ENCODE measurements at places on chromosomes 2 and 18.

DNA sequence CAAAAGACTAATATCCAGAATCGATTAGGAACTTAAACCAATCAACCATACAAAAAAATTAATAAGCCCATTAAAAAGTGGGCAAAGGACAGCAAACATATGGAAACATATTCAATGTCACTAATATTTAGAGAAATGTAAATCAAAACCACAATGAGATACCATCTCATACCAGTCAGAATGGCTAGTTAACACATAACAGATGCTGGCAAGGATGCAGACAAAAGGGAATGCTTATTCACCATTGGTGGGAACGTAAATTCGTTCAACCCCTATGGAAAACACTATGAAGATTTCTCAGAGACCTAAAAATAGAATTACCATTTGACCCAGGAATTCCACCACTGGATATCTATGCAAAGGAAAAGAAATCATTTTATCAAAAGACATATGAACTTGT lies 468.2 kb upstream of the ST6GAL2 start:
- no peak for DNase-seq

DNA sequence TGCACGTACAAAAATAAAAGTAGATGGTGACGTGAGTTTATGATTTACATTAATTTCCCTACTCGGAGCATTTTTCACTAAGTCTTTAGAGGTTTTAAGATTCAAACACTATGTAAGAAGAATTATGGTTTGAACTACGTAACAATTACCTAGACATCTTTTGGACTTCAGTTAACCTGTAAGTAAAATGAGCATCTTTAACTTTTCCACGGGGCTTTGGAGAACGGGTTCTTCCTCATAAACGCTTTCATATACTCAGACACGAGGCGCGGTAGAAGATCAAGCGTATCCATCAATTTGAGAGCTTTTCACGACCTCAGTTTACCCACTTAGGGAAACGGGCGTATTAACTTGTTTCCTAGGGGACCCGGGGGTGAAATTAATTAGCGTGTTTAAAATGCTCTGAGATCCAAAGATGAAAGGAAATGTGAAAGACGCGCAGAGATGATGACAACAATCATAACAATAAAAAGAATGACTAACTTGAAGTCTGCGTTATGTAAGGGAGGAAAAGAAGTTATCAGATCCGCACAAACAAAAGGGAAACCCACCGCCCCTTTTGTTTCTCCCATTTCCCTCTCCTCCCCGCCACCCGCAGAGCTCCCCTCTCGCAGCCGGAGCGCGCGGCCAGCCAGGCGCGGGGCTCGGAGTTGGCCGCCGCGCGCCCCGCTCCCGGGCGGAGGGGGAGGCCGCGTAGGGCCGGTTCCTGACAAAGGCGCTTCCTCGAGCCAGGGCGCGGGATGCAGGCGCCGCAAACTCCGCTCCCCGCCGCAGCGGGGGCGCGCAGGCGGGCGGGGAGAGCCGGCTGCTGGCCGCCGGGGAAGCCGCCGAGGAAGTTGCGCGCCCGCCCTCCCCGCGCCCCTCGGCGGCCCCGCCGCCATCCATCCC lies 807 bp downstream of the PELI1 start:
- DNase-seq = peak; percentile 35

DNA sequence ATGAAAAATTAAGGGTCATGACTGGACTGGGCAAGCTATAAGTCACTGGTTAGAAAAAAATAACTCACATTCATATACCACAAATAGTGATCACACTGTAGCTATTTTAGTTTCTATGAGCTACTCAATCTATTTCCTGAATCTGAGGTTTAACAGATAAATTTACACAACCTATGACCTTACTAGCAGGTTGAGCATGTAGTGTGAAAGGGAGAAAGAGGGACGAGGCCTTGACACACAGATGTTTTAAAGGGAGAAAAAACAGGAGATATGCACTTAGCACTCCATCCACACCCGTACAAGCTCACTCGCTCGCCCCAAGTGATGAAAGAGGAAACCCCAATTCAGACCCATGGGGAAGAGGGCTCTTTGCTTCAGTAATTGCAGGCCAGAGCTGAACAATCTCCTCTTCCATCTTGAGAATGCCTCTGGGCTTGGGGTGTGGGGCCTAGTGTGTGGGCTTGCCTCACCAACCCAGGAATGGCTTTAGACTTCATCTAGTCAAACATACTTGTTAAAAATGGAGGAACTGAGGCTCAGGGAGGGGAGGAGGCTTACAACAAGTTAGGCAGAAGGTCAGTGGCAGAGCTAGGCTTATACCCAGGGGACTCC lies 10.7 kb downstream of the CYRIA start:
- no peak for DNase-seq

DNA sequence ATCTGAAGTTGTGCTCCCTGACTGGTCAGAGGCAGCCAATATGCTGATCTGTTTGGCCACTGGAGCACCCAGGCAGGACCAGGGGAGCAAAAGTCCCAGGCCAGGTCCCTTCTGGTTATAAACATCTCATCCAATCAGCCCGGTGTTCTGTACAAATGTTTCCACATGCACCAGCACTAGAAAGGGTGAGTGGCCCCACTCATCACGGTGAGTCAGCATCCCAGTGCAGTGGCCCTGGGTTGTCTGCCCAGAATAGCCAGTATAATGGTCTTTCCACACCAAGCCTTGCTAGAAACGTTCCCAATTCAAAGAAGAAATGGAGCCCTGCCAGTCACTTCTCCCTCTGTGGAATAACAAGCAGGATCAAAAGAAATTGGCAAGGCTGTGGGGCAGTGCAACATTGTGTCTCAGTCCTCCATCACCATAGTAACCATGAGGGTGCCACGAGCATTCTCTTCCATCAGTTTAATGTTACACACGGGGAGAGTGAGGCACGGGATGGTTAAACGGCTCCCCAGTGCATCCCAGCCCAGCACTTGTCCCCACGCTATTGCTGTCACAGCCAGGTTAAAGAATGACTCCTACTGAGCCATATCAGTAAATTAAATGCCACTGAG lies 174.9 kb downstream of the SEPTIN10 start:
- no peak for DNase-seq

GRCh38 chr2:27072920-27073319 lies 1.5 kb upstream of the OST4 start:
- no peak for DNase-seq

DNA sequence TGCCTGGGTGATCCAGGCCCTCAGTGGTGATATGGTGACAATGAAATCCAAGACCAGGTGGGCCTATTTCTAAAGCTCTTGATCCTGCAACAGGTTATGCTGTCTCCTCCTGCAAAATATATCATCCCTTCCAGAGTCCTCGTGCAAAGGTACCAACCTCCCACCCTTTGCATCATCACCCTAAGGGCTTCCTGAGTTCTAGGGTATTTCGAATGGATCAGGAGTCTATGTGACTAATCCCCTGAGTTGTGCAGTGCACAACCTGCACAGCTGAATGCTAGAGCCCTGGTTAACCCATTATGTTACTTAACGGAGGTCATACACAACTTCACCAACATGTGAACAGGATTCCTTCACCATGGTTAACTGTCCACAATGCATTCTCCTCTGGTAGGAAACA lies 13.4 kb upstream of the NPAS2 start:
- no peak for DNase-seq

- DNase-seq = no peak
Measured at GRCh38 chr2:81598453-81598852, 1293.9 kb upstream of the LRRTM1 start.

DNA sequence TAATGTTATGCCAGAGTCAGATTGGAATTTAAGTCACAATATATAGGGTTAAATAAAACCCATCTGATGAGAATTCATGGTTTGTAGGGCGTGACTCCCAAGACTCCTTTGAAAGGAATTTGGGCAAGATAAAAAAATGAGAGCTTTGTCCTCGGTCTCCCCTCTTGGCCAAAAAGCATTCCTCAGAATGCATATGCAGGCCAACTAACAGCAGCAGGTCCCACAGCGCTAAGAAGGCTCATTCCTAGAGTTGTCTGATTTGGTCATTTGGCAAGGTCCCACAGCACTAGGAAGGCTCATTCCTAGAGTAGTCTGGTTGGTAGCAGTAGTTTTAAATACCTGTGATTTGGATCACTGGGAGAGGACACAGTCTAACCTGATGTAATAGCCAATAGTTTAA lies 106.3 kb upstream of the B3GNT2 start:
- no peak for DNase-seq

GRCh38 chr2:156006721-156007618 lies 325.6 kb downstream of the NR4A2 start:
- DNase-seq = no peak

DNA sequence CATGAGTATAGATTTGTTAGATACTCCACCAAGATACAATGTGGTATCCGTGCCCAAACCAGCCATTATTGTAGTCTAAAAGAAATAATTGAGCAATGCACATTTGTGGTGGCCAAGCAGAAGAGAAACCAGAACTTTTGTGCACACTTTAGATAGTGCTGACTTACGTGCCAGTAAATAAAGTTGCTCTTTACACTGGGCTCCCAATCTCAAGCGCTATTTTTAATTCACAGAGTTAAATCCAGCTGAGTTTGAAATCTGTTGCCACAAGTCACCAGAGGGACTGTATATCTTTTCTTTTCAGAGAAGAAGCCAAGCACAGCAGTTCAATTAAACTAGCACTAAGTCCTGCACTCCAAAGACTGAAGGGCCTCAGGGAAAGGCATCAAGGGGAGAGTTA lies 680.4 kb downstream of the TDRD15 start:
- DNase-seq = no peak

Data from NCI-H2081 treated with DMSO at 0.1 percent for 48 hours (cell line).